ENCODE measurements at places on chromosomes 7 and 10. TPM values are rescaled to one million over a fixed set of nuclear protein-coding genes. Genes with fewer than 3 reads are reported as not detected.

GRCh38 chr7:102215256-102215655 is 71.4 kb upstream of the SH2B2 start:
- DNase-seq = no peak
- H3K27me3 ChIP-seq = no peaks in the 10 kb centered on the region
- no peaks in the 10 kb centered on the region for H3K4me1 ChIP-seq

The CYP3A7 gene
- not detected for total RNA-seq

DNA sequence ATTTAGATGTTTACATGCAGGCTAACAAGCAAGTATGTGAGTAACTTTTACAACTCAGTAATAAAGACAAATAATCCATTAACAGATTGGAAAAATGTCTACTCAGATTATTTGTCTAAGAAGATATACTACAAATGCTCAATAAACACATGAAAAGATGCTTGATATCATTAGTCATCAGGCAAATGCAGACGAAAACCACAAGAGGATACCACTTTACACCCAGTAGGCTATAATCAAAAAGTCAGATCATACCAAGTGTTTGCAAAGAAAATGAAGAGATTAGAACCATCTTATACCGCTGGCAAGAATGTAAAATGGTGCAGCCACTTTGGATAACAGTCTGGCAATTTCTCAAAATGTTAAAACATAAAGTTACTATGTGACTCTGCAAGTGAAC is 84.1 kb downstream of the MALSU1 start:
- no peak for DNase-seq
- peaks cover 9% of the 10 kb centered on the region for H3K36me3 ChIP-seq
- no peak overlapping the region for H3K4me3 ChIP-seq
- H3K27me3 ChIP-seq = no peaks in the 10 kb centered on the region
- no peak overlapping the region for H3K27ac ChIP-seq
- H3K4me1 ChIP-seq = no peaks in the 10 kb centered on the region

GRCh38 chr7:90425376-90425775 is 22.1 kb downstream of the CLDN12 start:
- H3K4me1 ChIP-seq = no peaks in the 10 kb centered on the region
- H3K36me3 ChIP-seq = no peaks in the 10 kb centered on the region
- no peak overlapping the region for H3K4me3 ChIP-seq
- H3K27me3 ChIP-seq = no peaks in the 10 kb centered on the region
- DNase-seq = no peak
- H3K27ac ChIP-seq = no peak overlapping the region

- peaks cover 5% of the 10 kb centered on the region for H3K4me1 ChIP-seq
- H3K4me3 ChIP-seq = no peak overlapping the region
- H3K27ac ChIP-seq = no peak overlapping the region
- H3K36me3 ChIP-seq = no peaks in the 10 kb centered on the region
Observed at GRCh38 chr10:98055841-98056516, 25.6 kb upstream of the CRTAC1 start.

The EPDR1 gene
- 13.8 TPM for total RNA-seq

The TAF3 gene
- total RNA-seq = 6.4 TPM

DNA sequence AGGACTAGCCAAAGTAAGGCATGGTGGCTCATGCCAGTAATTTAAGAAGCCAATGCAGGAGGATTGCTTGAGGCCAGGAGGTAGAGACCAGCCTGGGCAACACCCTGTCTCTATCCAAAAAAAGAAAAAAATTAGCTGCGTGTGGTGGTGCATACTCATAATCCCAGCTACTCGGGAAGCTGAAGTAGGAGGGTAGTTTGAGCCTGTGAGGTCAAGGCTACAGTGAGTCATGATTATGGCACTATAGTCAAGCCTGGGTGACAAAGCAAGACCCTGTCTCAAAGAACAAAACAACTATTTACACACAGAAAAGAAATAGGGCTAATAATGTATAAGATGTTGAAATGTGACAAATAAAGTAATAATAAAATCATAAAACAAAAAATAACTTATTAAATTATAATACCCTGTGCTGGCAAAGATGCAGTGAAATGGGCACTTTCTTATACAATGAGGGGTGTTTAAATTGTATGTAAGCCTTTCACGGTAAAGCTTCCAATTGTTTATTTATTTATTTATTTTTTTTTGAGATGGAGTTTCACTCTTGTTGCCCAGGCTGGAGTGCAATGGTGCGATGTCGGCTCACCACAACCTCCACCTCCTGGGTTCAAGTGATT is 175.2 kb downstream of the TPST1 start:
- no peaks in the 10 kb centered on the region for H3K27me3 ChIP-seq
- no peaks in the 10 kb centered on the region for H3K36me3 ChIP-seq
- no peak overlapping the region for H3K4me3 ChIP-seq
- H3K27ac ChIP-seq = no peak overlapping the region
- DNase-seq = no peak

- H3K4me1 ChIP-seq = no peaks in the 10 kb centered on the region
- no peaks in the 10 kb centered on the region for H3K27me3 ChIP-seq
- DNase-seq = no peak
- no peak overlapping the region for H3K27ac ChIP-seq
Observed at GRCh38 chr10:113463777-113464176, 89.1 kb upstream of the HABP2 start.

DNA sequence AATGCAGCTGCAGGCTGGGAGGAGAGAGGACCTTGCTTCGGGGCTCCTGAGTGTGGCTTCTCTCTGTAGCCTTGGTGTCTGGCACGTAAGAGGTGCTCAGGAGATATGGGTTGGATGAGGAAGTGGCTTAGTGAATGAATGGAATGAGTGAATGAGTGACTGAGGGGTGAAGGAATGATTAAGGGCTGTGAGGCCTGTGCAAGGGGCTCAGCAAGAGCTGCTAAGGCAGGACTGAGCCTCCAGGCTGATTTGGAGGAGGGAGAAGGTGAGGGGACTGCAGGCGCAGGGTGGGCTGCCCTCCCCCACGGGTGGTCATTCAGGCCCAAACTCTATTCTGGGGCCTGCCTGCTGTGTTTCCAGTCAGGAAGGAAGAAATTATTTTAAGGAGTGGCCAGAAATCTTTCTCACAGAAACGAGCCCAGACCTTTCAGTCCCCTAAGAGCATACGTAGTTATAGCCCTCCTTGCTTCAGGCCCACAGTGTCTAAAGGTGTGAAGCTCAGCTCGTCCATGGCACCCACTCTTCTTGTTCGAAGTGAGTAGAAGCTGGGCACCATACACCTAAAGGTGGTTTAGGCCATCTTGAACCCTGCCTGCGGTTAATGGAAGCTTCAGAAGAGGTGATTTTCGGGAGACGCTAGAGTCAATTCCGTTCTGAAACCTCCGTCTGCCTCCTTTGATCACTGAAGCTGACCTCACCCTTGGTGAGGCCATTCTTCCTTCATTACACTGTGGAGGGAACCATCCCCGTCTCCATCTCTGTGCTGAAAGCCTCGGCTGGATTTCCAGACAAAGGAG is 49.5 kb upstream of the SAMD8 start:
- H3K36me3 ChIP-seq = no peaks in the 10 kb centered on the region
- no peak for DNase-seq
- no peak overlapping the region for H3K4me3 ChIP-seq
- 0 out of 2 replicates have a peak, but pooled peaks cover 3% of the 10 kb centered on the region for H3K4me1 ChIP-seq

DNA sequence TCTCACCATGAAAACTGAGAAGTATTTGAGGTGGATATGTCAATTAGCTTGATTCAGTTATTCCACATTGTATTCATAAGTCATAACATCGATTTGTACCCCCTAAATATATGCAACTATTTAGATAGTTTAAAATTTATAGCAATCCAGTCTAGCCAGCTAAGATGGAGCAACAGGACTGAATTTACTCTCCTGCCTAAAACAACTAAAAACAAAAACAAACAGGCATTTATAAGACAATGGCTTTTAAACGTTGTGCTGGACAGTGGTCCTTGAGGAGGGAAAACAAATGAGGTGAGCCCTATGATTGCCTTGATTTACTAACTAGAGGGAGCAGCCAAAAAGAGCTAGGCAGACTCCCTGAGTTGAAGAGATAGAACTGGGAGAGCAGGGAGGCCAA is 814 bp upstream of the GPAM start:
- peak overlapping the region; percentile 76 for H3K4me3 ChIP-seq
- no peaks in the 10 kb centered on the region for H3K36me3 ChIP-seq
- H3K27me3 ChIP-seq = no peaks in the 10 kb centered on the region
- no peak overlapping the region for H3K27ac ChIP-seq

DNA sequence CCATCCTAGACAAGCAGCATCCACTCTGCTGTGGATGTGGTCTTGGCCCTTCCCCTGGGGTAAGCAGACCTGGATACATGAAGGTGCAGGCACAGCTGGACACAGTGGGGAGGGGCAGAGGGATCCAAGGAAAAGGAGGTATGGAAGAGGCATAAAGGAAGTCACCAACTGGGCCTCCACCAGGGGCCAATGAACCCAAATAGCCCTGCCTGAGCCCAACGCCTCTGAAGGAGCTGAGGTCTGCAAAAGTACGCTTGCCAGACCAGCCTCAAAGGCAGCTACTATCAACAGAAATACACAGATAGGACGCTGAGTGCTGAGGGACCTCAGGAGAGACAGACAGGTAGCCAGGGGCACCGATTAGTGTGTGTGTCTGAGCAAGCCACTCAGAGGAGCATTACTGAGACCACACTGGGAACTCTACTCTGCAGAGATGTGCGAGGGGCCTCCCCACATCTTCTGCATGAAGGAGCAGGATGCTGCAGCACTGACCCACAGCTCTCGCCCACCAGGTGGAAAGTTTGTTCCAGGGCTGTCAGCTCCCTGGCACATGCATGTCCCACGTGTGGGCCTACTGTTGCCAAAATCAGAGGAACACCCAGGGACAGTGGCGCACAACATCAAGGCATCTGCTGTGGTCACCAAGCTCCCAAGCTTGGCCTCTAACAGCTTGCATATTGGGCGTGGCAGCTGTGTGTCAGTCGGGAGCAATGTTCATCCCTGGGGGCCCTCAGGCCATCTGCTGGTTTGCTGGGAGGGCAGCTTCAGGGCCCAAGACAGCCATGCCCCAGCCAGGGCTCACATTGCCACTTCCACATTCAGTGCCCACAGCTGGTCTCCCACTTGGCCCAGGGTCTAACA is 40.0 kb downstream of the MKI67 start:
- H3K27me3 ChIP-seq = no peaks in the 10 kb centered on the region
- DNase-seq = no peak
- H3K4me3 ChIP-seq = no peak overlapping the region
- H3K27ac ChIP-seq = no peak overlapping the region
- no peaks in the 10 kb centered on the region for H3K36me3 ChIP-seq
- H3K4me1 ChIP-seq = peaks cover 19% of the 10 kb centered on the region

The GRM8 gene
- 6.6 TPM for total RNA-seq

GRCh38 chr7:81484261-81484660 is 285.6 kb downstream of the HGF start:
- no peaks in the 10 kb centered on the region for H3K4me1 ChIP-seq
- H3K4me3 ChIP-seq = no peak overlapping the region
- no peaks in the 10 kb centered on the region for H3K36me3 ChIP-seq

The POLL gene
- total RNA-seq = 24.0 TPM

The AKR1C3 gene
- total RNA-seq = 6.9 TPM

The GSTO2 gene
- 30.7 TPM for total RNA-seq

DNA sequence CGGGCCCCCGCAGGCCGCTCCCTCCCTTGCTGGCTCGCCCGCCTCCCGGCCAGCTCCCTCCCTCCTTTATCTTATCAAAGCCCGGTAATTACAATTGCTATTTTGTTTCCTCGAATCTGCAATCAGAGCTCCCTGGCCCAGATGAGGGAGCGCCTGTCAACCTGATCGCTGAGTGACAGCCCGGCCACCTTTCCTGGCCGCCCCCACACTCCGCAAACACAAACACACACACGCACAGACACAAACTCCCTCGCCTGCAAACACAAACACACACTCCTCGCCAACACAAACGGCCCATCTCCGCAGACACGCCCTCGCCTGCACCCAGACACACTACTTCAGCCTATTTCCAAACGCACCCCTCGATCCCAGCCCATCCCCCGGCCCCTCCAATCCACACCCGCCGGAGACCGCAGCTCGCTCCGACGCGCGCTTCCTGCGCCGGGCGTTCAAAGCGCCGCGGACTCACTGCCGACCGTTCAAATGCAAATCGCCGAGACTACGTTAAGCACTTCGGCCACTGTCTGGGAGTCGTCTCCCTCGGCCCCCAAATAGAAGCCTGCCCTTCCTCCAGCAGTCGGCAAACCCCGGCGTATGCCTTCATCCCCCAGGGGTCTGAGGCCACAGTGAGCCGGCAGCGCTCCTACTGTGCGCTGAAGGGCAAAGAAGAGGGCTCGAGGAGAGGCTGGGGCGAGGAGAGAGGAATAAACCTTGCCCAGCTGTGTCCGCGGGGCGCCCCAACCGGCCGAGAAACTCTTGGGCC is 3.0 kb upstream of the FGF8 start:
- peak overlapping the region; percentile 78 for H3K4me3 ChIP-seq
- no peaks in the 10 kb centered on the region for H3K36me3 ChIP-seq
- peaks cover 62% of the 10 kb centered on the region for H3K4me1 ChIP-seq
- H3K27ac ChIP-seq = peak overlapping the region; percentile 93

DNA sequence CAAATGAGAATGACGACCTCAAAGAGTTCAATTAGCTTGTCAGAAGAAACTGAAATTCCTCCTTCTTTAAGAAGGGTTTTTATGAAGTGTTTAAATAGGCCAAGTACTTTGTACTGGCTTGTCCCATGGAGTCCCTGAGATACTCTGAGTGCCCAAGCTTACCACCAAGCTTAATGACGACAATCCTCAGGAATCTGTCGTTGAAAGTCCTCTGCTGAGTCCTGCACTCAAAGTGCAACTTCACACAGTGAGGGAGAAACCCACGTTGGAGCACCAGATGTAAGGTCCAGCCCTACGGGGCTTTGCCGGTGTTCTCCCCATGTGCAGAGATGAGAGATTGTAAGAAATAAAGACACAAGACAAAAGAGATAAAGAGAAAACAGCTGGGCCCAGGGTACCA is 42.8 kb upstream of the AKR1C2 start:
- H3K27me3 ChIP-seq = no peaks in the 10 kb centered on the region
- no peak overlapping the region for H3K27ac ChIP-seq
- H3K36me3 ChIP-seq = no peaks in the 10 kb centered on the region
- DNase-seq = no peak
- no peaks in the 10 kb centered on the region for H3K4me1 ChIP-seq

The KIF5B gene
- total RNA-seq = 81.8 TPM

- H3K4me1 ChIP-seq = no peaks in the 10 kb centered on the region
- no peaks in the 10 kb centered on the region for H3K27me3 ChIP-seq
- H3K27ac ChIP-seq = no peak overlapping the region
- H3K36me3 ChIP-seq = no peaks in the 10 kb centered on the region
Observed at GRCh38 chr10:118300320-118300719, 41.8 kb downstream of the FAM204A start.

DNA sequence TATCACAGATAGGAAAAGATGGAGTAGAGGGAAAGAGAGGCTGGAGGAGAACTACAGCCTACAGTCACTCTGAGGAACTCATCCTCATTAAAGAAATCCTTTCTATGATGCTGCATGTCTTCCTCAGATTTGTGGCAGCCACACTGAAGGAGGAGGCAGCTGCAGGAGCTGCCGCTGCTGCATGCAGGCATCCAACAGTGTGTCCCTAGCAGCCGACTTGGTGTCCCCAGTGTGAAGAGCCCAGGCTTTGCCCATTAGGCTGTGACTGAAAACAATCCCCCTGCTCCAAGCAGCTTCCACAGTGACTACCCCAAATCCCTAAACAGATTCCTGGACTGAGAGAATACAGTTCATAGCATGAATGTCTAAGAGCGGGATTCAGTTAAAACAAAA is 23.1 kb downstream of the SKIDA1 start:
- H3K4me1 ChIP-seq = peaks cover 89% of the 10 kb centered on the region
- H3K27me3 ChIP-seq = peaks cover 96% of the 10 kb centered on the region
- no peak overlapping the region for H3K4me3 ChIP-seq
- H3K36me3 ChIP-seq = no peaks in the 10 kb centered on the region

GRCh38 chr10:106224676-106225075 is 939.8 kb downstream of the SORCS1 start:
- H3K4me1 ChIP-seq = no peaks in the 10 kb centered on the region
- no peaks in the 10 kb centered on the region for H3K27me3 ChIP-seq
- no peak overlapping the region for H3K4me3 ChIP-seq
- no peak overlapping the region for H3K27ac ChIP-seq
- no peak for DNase-seq

- H3K4me3 ChIP-seq = no peak overlapping the region
- no peaks in the 10 kb centered on the region for H3K27me3 ChIP-seq
- peaks cover 3% of the 10 kb centered on the region for H3K36me3 ChIP-seq
- no peak overlapping the region for H3K27ac ChIP-seq
Observed at GRCh38 chr10:63665670-63666134, 144.5 kb downstream of the REEP3 start.

Measured in GM23338 (cell line).